Dermis microvascular lymphatic vessel endothelial cell (primary cell): ENCODE measurements at places on chromosomes 3 and 15. TPM values are rescaled to one million over a fixed set of nuclear protein-coding genes. Genes with fewer than 3 reads are reported as not detected.

DNA sequence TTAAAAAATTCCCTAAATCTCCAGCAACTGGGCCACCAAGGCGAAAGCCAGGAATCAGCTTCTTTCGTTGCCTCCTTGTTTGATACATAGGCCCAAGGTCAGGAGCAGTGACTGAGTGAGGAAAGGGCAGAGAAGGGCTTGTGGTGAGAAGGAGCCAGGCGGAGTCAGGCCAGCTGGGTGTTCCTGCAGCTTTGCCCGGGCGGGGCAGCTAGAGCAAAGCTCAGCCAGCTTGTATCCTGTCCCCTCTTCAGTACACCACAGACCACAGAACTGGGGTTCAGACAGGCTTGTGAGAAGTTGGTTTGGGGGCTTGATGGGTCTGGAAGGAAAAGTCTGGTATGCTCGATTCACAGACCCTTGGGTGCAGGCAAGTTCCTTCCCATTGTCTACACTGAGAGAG lies 52.6 kb downstream of the CCK start:
- no peak for DNase-seq

DNA sequence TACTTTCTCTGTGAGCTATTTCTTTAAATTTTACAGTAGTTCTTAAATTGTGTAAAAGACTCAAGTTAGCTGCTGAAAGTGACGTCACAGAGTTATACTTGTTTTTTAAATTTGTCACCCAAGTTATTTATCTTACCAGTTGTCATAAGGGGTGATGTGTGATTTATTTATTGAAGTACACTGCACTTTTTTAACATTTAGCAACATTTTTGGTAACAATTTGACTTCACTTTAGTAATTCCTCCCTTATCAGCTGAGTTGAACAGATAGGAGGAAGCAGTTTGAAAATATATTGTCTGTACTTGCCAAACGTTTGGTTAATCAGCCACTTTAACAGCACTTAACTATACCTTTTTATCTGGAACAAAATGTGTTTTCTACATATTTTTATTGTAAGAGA lies 3.8 kb downstream of the STT3B start:
- DNase-seq, result no peak

GRCh38 chr3:18208856-18209255 lies 216.3 kb downstream of the SATB1 start:
- DNase-seq, result no peak

DNA sequence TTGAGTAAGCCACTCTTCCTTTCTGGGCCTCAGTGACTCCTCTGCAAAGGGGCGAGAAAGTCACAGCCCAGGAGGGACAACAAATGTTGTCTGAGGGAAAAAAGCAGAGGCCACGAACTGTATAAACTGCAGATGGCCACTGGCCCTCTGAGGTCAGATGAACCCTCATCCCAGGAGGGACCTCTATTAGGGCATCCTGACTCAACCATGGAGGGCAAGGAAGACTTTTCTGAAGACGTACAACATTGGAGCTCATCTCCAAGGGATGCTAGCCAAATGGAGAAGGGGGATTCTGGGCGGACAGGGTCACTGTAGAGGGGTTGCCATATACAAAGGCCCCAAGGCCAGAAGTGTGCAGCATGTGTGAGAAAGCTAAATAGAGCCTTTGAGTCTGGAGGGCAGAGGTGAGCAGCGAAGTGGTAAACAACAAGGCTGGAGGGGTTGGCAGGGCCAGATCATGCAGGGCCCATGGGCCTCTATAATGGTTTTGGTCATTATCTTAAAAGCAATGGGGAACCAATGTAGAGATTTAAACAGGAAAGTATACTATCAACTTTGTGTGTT lies 16.7 kb downstream of the GRAMD2A start:
- no peak for DNase-seq

GRCh38 chr15:38389924-38390542 lies 63.9 kb upstream of the FAM98B start:
- peak; percentile 71 for DNase-seq

DNA sequence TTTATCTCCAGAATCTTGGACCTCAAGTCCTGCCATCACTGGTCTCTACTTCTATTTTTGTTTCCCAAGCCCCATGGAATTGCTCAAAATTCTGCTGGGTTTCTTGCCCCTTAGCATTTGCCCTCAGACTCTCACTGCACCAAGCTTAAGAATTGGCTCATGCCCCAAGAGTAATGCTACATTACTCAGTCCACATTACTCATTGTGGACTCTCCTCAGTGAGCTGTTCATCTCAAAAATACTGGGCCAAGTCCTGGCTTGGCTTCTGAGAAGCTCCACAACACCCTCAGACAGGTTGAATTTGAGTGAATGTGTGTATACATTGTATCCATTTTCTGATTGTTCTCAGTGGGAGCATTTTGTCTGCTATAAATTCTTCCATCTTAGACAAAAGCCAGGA lies 364.4 kb upstream of the ARHGEF26 start:
- DNase-seq, result no peak

The PPM1L gene
- total RNA-seq, result 0.51 TPM in 2 replicates

The ALPK3 gene
- total RNA-seq, result 19.5 and 52.6 TPM in 2 replicates

The DNAH12 gene
- total RNA-seq, result under 0.01 TPM in 2 replicates
